Esophagus muscularis mucosa (tissue), 4 donors: ENCODE measurements at places on chromosomes 12 and 14. TPM values are rescaled to one million over a fixed set of nuclear protein-coding genes. Genes with fewer than 3 reads are reported as not detected.

- no peak for DNase-seq
Observed at GRCh38 chr14:88351966-88352691, 29.1 kb upstream of the KCNK10 start.

GRCh38 chr12:64099397-64099796, 122.7 kb downstream of the KICS2 start:
- no peak for DNase-seq

DNA sequence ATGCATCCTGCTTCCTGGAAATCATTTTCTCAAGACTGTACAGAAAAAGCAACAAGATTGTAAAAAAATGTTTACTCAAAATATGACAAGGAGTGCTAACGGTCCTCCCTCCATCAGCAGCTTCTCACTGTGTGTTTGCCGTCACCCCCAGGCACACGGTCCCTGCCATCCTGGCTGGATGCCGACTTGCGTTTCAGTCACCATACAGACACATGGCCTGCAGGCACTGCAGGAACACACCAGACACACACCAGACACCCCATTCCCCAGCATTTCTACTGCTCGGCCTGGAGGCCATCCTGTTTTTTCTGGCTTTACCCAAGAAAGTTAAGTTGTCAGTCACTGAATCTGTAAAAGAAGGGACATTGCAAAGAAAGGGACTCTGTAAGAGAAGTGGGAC, 10.8 kb downstream of the KCNK10 start:
- DNase-seq: no peak

GRCh38 chr12:11777962-11778361, 128.5 kb downstream of the ETV6 start:
- no peak for DNase-seq

- DNase-seq: no peak
Observed at GRCh38 chr14:20632448-20632830, 9.1 kb downstream of the OR6S1 start.

DNA sequence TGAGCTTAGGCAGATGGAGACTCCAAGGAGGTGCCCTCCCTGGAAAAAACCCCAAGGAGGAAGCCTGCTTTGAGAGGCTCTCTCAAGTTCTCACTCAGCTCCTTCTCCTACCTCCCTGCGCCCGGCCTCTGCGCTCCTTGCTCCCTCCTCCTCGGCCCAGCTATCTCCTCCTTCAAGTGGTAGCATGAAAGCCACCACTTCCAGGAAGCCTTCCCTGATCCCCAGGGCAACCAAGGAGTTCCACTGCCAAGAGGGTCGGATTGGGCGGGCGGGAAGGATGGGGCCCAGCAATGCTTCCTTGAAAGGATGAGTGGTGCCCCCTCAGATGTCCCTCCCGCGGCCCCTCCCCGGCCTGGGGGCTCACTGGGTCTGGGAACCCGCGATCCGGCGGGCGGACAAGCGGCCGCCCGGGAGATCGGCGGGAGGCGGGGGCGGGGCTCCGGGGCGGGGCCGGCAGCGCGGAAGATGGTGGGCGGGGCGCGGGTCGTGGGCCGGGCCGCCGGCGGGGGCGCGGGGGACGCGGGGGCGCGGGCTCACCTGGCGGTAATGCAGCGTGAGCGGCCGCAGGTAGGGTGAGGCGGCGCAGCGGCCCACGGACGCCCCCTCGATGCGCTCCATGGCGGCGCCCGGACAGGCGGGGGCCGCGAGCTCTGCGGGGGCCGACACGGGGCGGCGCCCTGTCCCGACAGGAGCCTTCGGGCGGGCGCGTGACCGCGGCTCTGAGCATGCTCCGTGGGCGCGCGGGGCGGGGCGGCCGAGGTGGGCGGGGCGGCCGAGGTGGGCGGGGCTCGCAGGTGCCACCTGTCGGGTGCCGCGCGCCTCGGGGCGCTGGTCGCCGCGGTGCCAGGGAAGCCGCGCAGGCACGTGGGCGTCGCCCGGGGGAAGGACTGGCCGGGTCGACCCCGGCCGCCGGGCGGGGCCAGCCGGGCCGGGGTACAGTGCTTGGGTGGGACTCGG, at the start of gene NUDT14:
Gene NUDT14 (minus strand): TSS at position 721 of the 957 bp plus-strand sequence. CDS start 103 bp downstream, at position 618.
- DNase-seq: no peak

- no peak for DNase-seq
Observed at GRCh38 chr12:4421590-4422031, 24.0 kb downstream of the FGF6 start.

DNA sequence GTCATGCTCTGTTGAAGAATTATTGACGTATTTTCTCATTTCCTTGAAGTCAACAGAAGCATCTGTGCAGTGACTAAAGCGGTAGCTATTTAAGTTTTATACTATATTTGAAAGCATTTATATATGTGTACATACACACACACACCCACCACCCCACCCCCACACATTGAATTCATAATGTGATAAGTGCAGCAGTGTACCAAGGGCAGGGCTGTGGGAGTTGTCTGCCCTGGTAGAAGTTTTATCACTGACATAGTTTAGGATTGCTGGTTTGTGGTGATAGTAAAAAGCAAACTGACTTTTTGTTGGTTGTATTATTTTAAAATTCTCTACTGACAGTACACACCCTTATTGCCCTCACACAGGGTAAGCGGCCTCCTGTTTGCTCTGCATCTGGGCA, 39.1 kb downstream of the GAS2L3 start:
- DNase-seq: no peak

- DNase-seq: no peak
Observed at GRCh38 chr12:31007636-31008175, 66.0 kb upstream of the DDX11 start.

DNA sequence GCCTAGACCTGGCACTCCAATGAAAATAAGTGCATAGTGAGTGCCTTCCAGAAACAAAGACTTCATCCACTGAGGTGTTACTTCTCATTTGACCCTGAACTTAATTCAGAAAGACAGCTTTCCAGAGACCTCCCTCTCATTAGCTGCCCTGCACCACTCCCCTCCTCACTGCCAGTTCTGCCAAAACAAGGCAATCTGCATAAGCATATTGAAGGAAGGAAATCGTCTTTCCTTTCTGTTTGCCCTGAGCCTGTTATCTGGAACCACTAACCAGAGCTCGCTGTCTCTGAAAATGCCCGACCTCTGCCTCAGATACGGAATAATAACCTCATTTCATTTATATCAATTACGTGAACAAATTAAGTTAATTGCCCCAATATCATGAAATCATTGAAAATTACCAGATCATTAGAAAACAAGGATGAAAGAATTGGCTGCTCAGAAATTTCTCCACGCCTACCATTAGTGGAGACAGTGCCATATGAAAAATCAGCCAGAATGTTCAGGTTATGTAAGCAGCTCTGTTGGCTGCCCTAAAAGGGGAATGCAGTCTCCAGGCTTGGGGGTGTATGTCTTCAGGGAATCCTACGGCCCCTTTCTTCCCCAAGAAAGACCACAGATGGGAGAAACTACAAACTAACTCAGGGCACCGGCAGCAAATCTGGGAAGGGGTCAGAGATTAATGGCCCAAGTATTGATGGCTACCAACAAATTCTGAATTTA, 149.9 kb upstream of the FKBP4 start:
- no peak for DNase-seq

DNA sequence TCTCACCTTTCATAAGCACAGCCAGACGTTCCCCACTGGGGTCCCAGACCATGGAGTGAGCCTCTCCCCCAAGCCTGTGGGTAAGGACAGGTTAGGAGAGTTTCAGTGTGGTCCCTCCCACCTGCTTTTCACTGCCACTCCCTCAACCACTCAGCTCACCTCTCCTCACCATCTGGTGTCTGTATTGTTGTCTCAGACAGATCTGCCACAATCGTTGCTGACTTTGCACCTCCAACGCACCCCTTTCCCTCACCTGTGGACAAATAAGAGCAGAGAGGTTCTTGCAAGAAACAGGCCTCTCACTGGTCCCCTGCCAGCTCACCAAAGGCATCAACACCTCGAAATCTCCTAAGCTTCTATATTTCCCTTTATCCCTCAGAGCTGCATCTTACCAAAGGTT, 8.8 kb downstream of the MYG1 start:
- DNase-seq: no peak

DNA sequence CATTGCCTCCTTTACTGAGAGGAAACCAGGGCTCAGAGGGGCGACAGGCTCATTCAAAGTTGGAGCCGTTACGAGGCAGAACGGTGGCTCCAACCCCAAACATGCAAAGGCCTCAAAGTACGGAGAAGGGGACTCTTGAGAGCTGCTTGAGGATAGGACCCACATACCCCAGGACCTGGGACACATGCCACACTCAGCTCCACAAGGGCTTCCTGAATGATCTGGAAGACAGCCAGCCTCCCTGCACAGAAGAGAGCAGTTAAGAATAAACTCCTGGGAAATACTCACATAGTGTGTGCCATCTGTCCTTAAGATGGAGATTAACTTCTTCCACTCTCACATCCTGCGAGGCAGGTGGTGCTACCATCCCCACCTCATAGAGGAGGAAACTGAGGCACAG, 26.6 kb upstream of the NXPH4 start:
- no peak for DNase-seq

GRCh38 chr14:98160901-98161300, 1111.1 kb downstream of the BCL11B start:
- no peak for DNase-seq

- DNase-seq: no peak
Observed at GRCh38 chr14:71486279-71486678, 445.9 kb upstream of the RGS6 start.

DNA sequence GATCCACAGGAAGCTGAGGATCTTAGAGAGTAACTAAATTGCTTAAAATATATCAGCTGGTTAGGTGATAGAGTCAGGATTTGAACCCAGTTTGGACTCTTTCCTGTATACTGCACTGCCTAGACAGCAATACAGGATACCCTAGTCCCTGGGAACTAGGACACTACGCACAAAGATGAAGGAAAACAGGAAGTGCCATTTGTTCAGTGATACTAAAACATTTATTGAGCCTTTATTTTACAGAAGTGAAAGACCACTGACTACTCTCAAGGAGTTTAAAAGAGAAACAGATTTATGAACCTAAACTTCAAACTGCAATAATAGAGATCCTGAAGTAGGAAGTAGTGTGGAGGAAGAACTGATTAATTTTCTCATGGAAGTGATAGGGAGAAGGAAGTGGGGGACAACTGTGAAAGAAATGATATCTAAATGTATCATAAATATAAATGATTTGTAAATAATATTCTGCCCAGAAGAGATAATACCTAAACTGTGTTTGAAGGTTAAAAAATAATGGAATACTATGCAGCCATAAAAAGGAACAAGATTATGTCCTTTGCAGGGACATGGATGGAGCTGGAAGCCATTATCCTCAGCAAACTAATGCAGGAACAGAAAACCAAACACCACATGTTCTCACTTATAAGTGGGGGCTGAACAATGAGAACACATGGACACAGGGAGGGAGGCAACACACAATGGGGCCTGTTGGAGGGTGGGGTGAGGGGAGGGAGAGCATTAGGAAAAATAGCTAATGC, 18.2 kb downstream of the MSRB3 start:
- no peak for DNase-seq

GRCh38 chr12:84842406-84843013, 70.1 kb downstream of the SLC6A15 start:
- DNase-seq: no peak

- no peak for DNase-seq
Observed at GRCh38 chr14:45249856-45250575, 3.0 kb downstream of the MIS18BP1 start.

GRCh38 chr12:40202095-40203059, 22.4 kb upstream of the LRRK2 start:
- DNase-seq: no peak

- no peak for DNase-seq
Observed at GRCh38 chr14:51298895-51299294, 58.8 kb downstream of the TMX1 start.

- no peak for DNase-seq
Observed at GRCh38 chr14:43198465-43198864, 1308.6 kb downstream of the FSCB start.

- DNase-seq: no peak
Observed at GRCh38 chr14:34568803-34569202, 29.3 kb upstream of the EAPP start.

GRCh38 chr14:104652386-104652785, 37.0 kb upstream of the INF2 start:
- DNase-seq: no peak

GRCh38 chr14:24789378-24789884, 155.4 kb upstream of the GZMB start:
- no peak for DNase-seq

- DNase-seq: no peak
Observed at GRCh38 chr14:87696485-87696884, 296.5 kb downstream of the GALC start.

DNA sequence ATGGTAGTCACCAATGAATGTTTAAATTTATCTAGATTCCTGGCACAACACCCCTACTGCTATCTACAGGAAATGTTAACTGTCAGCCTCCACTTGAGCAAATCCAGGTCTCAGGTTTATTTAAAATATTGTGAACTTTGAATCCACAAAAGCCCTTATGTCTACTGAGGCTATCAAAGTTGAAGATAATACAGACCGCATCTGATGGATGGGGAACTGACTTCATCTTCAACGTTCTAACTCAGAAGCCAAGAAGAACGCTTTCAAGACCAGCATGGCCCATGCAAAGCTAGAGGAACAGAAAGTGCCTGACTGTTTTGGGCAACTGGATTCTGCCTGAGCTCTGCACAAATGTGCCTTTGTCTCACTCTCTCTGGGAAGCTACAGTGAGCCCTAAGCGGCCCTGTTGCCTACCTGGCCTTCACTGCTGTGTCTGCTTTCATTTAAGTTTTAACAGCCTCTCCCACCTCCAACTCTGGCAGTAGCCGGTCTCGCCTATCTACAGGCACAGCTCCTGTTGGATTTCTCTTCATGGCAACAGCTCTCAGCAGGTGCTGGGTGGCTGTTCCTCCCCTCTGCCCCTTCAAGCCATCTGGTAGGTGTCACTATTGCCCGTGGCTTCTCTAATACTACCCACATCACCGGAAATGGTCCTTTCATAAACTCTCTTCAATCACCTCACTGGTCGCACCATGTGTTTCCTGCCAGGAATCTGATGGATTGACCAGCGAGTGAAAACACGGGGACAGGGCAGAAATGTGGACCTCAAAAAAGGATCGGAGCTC, 112.1 kb upstream of the OVCH1 start:
- no peak for DNase-seq

Gene APOLD1
- 30.6 TPM for total RNA-seq

Gene DEGS2
- 0.11 TPM for total RNA-seq

Gene PMCH
- not detected for total RNA-seq

Gene NELL2
- total RNA-seq: 5.2 TPM

Gene NKX2-1
- 0.92 TPM for total RNA-seq

Gene GDF3
- not detected for total RNA-seq

Gene PLA2G1B
- total RNA-seq: not detected

Gene RAPGEF3
- total RNA-seq: 43.5 TPM
